ENCODE measurements at places on chromosomes 3 and 15.

GRCh38 chr3:58749948-58750347, 83.4 kb upstream of the FAM3D start:
- no peak for DNase-seq

GRCh38 chr3:79845546-79845945, 77.7 kb upstream of the ROBO1 start:
- DNase-seq: no peak

DNA sequence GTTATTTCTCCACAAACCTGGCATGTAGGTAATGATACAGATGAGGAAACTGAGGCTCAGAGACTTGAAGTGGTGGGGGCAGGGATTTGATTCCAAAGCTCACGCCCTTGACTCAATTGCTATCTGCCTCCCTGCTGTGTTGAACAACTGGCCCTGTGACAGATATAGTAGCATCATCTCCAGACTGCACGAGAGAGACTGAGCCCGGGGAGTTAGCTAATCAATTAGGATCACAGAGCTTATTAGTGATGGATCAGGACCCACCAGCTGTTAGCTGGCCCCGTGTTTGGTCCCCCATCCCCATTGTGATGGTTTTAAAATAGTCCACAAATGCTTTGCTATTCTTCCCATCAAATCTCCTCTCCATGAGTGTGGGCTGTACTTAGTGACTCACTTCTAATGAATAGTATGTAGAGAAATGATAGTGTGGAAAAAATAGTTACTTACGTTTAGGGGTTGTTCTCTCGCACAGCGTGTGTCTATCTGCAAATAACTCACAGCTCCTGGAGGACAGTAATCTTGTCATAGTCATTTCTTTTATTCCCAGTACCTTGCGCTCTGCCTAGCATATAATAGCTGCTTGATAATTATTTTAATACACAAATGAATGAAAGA, 74.4 kb upstream of the KLF13 start:
- no peak for DNase-seq

DNA sequence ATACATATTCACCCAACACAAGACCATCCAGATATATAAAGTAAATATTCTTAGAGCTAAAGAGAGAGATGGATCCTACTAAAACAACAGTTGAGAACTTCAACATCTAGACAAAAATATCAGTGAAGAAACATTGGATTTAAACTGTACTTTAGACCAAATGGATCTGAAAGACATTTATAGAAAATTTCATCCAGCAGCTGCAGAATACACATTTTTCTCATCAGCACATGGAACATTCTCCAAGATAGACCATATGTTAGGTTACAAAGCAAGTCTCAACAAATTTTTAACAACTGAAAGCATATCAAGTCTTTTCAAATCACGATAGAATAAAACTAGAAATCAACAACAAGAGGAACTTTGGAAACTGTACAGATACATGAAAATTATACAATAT, 369.0 kb upstream of the CCDC54 start:
- DNase-seq: no peak

DNA sequence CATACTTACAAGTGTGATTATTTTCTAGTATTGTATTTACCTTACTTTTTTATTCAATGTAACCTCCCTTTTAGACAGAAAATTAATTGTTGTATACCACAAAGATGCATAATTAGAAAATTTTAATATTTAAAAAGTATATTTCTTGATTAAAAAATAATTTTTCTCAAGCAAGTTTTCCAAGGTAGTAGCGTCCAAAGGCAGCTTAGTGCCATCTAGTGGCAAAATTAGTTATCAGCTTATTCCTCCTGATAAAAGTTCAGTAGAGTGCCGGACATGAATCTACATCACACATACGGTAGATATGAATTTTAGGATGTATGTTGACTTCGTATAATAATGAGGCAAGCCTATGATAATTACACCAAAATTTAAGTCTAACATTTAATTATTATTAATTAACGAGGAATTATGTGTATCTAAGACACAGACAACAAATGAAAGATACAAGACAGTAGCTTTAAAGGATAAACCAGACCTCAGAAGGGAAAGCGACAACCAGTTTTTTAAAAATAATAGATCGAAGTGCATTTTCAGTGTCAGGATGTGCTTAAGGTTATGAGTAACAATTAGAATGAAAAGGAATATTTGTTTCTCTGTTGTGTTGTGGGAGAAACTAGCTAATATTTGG, 405.9 kb downstream of the ROBO1 start:
- no peak for DNase-seq

GRCh38 chr15:35181538-35181937, 96.4 kb upstream of the NANOGP8 start:
- DNase-seq: no peak

- DNase-seq: no peak
Observed at GRCh38 chr3:8458711-8459110, 42.9 kb upstream of the LMCD1 start.

DNA sequence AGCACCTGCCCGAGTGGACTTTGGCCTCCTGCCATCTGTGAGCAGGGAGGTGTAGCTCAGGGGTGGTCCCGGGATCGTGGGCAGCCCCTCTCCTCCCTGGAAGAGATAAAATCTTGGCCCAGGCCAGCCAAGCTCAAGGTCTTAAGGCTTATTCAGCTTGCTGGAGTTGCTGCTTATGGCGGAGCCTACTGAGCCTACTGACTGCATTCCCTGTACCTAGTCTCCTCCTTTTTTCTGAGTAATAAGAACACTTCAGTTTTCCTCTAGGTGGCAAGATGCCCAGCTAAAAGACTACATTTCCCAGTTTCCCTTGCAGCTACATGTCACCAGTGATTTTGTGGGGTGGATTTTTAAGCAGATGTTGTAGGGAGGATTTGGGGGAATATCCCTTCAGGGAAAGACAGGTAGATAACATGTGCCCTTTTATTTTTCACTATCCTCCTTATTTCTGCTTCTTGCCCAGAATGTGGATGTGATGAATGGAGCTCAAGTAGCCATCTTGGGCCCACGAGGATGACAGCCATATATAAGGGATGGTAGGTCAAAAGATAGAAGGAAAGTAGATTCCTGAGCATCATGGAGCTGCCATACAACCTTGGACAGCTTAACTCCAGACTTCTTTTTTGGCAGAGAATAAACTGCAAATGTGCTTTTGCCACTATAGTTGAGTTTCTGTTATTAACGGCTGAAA, 41.4 kb upstream of the INSYN1 start:
- DNase-seq: no peak

DNA sequence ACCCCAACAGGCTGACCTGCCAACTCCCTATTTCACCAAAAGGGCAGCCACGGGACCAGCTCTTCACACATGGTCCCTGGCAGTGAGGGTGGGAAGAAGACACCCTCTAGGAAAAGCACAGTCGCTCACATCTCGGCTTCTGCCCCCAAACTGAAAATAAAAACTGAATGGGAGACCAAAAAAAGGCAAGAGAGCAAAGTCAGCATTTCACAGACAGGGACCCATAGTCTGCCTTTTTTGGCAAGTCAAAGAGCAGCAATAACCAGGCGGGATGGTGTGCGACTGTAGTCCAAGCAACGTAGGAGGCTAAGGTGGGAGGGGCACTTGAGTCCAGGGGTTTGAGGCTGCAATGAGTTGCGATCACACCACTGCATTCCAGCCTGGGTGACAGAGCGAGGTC, 154.1 kb downstream of the ADAMTS17 start:
- no peak for DNase-seq

GRCh38 chr3:115899535-115899934, 276.2 kb downstream of the GAP43 start:
- no peak for DNase-seq

GRCh38 chr3:51953445-51953844, 1.7 kb upstream of the GPR62 start:
- no peak for DNase-seq

DNA sequence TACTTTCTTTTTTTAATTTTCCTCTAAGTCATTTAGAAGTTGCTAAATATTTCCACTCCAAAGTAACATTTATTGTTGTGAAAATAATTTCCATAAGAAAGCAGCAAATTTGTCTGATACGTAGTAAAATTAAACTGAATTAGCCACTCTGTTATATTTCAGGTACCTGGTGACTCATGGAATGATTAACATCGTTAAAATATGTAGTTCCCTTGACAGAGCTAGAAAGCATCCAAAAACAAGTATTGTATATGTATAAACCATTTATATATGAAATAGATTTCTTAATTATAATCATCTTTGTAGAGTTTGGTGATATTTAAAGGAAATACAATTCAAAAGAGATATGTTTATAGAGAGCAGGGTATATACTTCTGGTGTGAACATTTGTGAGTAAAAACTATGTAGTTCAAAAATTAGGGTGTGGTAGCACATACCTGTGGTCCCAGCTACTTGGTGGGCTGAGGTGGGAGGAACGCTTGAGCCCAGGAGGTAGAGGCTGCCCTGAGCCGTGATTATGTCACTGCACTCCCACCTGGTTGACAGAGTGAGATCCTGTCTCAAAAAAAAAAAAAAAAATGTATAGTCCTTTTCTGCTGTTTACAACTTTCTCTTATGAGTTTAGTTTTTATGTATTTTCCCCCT, 36.6 kb downstream of the ATP11B start:
- no peak for DNase-seq

DNA sequence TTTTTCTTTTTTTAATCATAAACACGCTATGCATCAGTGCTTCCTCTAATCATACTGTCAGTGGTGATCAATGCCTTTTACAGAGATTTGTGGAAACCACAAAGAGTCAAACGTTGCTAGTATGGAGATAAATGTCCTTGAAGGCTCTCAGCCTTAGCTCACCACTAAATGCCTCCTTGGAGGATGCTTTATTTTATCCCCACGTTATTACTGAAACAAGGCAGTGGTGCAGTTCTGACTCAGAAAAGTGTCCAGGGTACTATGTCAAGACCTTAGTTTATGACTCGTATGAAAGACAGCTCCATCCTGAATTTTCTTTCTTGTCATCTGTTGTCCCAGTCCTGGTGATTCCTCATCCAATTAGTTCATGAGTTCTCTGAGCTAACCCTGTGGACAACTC, 1146.7 kb downstream of the IGSF11 start:
- DNase-seq: no peak

DNA sequence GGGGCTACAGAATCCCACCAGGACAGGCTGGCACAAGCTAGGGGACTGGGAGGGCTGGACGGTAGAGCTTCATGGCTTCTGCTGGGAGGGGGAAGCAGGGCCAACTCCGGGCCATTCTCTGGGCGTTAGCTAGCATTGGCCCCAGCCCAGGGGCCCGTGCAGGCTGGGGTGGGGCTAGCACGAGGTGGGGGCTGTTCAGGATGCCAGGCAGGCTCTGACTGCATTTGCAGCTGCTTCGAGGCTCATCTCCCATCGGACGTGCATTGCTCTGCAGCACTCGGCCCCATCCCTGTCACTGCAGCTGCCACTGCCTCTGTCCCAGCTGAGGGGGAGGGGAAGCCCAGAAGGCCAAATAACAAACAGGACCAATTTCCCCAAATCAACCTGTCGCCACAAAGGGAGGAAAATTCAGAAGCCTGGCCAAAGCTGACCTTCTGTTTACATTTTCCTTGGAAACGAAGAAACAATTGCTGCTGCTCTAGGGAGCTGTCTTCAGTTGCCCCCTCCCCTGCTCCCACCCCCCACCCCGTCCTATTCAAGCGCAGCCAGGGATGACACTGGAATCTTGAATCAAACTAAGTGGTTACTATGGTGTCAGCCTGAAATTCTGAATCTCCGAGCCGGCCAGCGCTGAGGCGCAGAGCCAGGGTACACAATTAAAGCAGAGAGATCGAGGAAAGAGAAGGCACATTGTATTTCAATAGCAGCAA, 138.8 kb upstream of the PRR20G start:
- DNase-seq: no peak

DNA sequence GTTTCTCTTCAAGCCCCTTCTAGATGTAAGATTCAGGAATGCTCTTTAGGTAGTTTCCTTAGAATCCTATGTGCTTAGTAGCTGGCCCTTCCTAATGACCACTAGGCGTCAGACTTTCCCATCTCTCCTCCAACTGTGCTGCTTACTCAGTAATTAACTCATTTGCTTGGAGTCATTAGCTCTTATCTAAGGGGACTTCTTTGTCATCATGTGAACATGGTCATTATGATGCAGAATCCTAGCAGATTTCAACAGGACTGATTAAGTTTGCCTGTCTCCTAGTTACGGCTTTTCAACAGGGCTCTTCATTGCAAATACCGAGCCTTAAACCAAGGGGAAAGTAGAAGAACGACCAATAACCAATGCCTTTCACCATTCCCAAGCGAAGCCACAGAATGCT, 46.4 kb downstream of the GJD2 start:
- DNase-seq: no peak

GRCh38 chr15:33636958-33637357, 326.2 kb downstream of the RYR3 start:
- DNase-seq: no peak

DNA sequence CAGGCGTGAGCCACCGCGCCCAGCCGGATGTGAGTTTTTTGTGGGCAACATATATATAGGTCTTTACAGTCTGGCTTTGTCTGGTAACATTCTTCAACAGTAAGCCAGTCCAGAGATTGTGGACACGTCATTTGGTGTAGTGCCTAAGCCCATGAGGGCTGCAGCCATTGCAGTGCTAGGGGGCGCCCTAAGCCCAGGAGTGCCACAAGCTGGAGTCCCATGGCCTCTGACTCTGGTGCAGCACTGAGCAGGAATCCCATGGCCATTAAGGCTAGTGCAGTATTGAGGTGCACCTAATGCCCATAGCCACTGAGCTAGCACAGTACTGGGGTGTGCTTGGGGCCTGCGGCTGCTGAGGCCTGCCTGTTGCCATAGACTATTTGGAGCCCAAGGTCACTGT, 136.4 kb upstream of the NDN start:
- no peak for DNase-seq

DNA sequence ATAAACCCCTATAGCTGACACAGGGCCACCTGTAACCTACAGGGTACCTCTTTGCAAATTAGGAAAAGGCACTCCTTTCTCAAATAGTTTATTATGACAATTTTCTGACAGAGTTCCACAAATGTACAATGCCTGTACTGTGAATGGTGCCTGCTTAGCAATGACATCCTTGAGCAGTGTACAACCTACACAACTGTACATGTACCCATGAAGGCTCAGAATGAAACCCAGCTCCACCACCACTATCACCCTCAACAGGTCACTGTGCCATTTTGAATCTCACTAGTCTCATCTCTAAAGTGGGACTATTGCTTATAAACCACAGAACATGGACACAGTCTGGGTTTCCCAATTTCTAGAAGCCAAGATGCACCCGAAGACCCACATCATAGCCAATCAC, 7.0 kb downstream of the MFGE8 start:
- DNase-seq: no peak

DNA sequence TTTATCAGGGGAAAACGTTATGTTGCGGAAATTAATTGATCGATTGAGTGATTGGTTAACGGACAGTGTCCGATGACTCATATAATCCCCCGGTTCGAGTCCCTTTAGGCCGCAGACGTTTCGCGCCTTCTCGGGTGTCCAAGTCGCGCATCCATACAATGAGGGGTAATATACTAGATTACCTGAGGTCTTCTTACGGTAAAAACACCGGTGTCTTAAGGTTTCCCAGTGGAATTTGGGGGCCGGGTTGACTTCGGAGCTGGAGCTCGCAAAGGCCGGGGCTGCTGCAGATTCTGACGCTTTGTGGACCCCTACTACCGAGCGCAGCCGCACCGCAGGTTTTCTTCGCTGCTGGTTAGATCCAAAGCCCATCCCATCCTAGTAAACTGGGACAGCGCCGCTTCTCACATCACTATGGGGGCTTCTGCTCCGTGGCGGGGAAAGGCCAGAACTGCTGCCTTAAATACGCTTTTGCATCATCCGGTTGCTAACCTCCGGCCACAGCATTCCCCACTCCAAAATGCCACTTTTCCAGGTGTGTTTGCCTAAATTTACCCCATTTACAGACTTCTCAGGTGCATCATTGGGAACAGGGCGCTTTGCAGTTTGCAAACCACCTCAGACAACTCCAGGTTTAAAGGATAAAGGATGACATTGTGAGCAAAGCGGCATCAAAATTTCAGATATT, 858 bp upstream of the SACM1L start:
- DNase-seq: peak; percentile 33

Data from CD4-positive, alpha-beta T cell treated with Interleukin-1 beta for 1 hour (primary cell).